ENCODE measurements at places on chromosomes 4 and X. TPM values are rescaled to one million over a fixed set of nuclear protein-coding genes. Genes with fewer than 3 reads are reported as not detected.

The FAM133A gene
- total RNA-seq: 0.15 TPM

The PHKA2 gene
- 10.7 TPM for total RNA-seq

The SMIM10L2A gene
- 0.35 TPM for total RNA-seq

The TMEM154 gene
- total RNA-seq: 0.53 TPM

The CABS1 gene
- total RNA-seq: not detected

The CLTRN gene
- not detected for total RNA-seq

Measured in smooth muscle cell of the coronary artery (primary cell).